Immature natural killer cell (primary cell): ENCODE measurements at places on chromosomes 12 and 14. TPM values are rescaled to one million over a fixed set of nuclear protein-coding genes. Genes with fewer than 3 reads are reported as not detected.

Gene PZP
- not detected for polyA plus RNA-seq

Gene MYO1H
- not detected for polyA plus RNA-seq

GRCh38 chr12:117686911-117687377 lies 281.8 kb downstream of the KSR2 start:
- H3K27me3 ChIP-seq: peaks cover 2% of the 10 kb centered on the region
- H3K36me3 ChIP-seq: no peaks in the 10 kb centered on the region
- H3K27ac ChIP-seq: no peak overlapping the region
- no peak overlapping the region for H3K4me3 ChIP-seq
- DNase-seq: no peak
- no peaks in the 10 kb centered on the region for H3K4me1 ChIP-seq

DNA sequence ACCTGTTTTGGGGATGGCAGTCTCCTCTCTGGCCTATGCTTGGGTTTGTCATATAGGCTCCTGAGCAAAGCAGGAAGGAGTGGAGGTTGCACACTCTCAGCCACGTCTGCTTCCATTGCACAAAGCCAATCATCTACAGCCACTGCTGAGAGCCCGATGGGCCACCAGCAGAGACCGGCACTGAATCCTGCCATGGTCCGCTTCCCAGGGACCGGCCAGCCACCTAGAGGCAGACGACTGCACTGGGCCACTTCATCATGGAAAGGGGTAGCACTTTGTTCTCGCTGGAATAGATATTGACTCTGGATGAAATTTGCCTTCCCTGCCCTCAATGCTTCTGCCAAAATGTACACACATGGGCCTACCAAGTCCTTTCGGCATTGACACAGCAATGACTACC lies 22.3 kb downstream of the DLK1 start:
- H3K27me3 ChIP-seq: peaks cover 3% of the 10 kb centered on the region
- H3K4me3 ChIP-seq: no peak overlapping the region
- no peak for DNase-seq
- H3K4me1 ChIP-seq: no peaks in the 10 kb centered on the region
- no peak overlapping the region for H3K27ac ChIP-seq
